Fibroblast of skin of left quadriceps (primary cell): ENCODE measurements at places on chromosomes 11 and 22.

- DNase-seq, result no peak
These were observed 1071.2 kb downstream of the BRD1 start for GRCh38 chr22:48756146-48757111.

- DNase-seq, result peak; percentile 90
These were observed 66.9 kb downstream of the TBC1D22A start for GRCh38 chr22:46829117-46829891.

DNA sequence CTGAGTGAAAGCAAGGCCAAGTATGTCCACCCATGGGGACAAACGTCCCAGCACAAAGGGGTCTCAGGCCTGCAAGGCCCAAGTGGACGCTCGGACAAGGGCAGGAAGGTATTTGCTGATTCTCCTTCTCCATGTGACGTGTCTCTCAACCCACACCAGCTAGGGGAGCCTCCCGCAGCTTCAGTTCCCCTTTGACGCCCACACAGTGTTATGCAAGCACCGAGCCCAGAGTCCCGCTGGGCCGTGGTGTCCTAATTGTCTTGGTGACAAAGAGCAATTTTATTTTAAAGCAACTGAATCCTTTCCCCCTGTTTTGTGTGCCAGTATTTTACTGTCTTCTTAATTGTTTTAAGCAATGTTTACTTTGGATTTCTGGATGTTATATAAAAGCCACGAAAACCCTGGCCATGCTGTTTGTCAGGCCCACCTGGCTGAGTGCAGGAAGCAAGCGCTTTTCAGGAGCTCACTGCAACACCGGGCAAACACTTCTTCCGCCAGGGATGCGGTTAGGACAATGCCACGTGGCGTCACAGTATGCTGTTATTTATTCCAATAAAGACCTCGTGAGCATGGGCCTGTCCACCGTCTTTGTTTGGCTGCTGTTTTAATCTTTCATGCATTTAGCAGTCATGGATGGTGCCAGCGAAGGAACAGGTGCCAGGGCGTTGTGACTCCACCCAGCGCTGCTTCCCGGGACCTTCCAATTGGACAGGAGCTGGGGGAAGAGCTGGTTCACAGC lies 8.2 kb upstream of the PARVG start:
- no peak for DNase-seq

GRCh38 chr11:101428918-101429317 lies 154.9 kb downstream of the TRPC6 start:
- DNase-seq, result no peak

- DNase-seq, result no peak
These were observed 3.0 kb downstream of the THY1 start for GRCh38 chr11:119419834-119420492.

GRCh38 chr22:43530349-43531201 lies 118.8 kb downstream of the MPPED1 start:
- DNase-seq, result no peak

DNA sequence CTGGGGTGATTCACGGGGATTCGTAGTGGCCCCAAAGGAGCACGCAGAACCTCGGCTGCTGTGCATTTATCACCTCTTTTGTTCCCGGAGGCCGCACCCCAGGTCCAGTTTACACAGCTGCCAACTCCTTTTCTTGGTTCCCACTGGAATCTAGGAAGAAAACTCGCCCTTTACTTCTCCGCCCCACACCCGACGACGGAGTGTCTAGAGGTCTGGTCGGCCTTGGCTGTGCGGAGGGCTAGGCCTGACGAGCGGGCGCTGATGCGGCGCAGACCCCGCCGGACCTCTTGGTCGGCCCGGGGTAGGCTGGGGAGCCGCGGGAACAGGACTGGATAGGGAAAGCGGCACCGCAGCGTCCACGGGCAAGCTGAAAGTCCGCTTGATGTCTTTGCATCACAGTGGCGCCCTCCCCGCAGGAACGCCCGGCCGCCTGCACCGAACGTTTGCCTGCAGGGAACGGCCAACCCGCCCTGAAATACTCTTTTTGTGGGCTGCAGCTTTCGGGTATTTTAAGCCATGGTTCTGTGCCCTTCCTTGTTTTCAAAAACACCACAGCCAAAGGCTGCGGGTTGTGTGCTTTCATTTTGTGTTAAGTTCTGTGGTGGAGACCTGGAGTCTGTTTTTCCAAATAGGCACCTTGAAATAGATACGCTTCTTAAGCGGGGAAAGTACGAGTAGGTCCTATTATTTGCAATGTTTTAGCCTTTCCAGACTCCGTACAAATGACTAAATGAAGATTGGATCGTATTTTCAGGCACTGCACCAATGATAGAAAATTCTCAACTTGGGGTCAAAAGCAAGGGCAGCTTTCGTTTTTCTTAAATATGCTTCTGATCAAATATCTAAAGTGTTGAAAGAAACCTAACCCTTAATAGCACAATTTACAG lies 829 bp upstream of the ZBED5 start:
- DNase-seq, result peak; percentile 18

DNA sequence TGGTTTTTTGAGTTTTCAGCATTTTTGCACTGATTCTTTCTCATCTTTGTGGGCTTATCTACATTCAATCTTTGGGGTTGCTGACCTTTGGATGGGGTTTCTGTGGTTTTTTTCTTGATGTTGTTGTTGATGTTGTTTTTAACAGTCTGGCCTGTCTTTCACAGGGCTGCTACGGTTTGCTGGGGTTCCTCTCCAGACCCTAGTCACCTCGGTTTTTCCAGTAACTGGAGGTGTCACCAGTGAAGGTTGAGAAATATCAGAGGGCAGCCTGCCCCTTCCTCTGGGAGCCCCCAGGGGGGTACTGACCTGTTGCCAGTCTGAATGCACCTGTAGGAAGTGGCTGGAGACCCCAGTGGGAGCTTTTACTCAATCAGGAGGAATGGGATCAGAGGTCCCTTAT lies 365.4 kb downstream of the JRKL start:
- no peak for DNase-seq

DNA sequence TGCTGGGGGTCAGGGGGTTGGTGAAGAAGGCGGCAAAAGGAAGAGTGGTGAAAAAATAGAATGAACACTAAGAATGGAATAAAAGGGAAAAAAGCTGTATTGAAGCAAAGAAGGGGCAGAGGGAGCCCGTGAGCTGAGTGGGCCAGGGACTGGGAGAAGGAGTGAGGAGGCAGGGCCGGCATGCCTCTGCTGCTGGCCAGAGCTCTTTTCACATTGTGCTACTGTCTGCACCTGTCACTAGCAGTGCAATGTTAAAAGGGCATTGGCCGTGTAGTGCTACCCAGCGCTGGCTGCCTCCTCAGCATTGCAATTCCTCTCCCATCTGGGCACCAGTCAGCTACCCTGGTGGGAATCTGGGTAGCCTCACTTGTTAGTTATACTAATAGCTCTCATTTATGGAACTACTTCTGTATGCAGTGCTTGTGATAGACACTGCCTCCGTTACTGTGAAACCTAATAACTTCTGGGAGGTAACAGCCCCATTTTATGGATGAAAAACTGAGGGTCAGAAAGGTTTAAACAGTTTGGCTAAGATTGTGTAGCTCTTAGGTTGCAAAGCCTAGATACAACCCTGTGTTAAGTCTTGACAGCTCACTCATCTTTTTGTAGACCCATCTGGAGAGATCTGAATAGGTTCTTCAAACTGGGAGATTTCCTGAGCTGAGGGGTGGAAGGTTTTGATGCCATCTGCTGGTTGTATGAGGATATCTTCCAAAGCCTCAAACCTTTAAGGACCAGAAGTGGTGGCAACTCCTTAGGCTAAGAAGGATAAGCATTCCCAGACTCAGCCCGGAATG lies 8.5 kb downstream of the YPEL4 start:
- DNase-seq, result no peak

DNA sequence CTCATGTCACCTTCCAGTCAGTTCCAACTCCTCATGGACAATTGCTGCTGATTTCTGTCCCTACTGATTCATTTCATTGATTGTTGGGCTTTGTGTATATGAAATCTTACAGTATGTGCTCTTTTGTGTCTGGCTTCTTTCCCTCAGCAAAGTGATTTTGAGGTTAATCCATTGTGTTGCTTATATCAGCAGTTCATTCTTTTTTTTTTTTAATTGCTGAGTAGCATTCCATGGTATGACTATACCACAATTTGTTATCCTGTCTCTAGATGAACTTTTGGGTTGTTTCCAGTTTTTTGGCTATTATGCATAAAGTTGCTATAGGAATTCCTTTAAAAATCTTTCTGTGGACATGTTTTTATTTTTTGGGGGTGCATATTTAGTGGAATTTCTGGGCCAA lies 59.9 kb downstream of the NXPE1 start:
- DNase-seq, result peak; percentile 18

- DNase-seq, result no peak
These were observed 6.6 kb upstream of the RPS6KA4 start for GRCh38 chr11:64352099-64352994.

DNA sequence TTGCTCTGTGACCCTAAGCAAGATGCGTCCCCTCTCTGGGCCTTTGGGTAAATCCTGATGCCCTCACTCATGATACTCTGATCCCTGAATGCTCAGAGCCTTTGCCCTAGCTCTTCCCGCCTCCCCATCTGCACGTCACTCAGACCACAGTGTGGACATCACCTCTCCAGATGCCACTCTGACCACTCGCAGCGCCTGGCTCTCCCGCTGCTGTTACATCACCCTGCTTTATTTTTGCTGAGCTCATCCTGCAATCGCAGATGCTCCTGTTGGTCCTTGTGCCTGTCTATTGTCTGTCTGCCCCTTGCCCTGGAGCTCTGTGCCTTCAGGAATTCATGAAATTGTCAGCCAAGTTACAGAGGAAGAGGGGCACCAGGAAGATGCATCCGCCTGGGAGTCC lies 5.5 kb downstream of the OSM start:
- DNase-seq, result no peak

DNA sequence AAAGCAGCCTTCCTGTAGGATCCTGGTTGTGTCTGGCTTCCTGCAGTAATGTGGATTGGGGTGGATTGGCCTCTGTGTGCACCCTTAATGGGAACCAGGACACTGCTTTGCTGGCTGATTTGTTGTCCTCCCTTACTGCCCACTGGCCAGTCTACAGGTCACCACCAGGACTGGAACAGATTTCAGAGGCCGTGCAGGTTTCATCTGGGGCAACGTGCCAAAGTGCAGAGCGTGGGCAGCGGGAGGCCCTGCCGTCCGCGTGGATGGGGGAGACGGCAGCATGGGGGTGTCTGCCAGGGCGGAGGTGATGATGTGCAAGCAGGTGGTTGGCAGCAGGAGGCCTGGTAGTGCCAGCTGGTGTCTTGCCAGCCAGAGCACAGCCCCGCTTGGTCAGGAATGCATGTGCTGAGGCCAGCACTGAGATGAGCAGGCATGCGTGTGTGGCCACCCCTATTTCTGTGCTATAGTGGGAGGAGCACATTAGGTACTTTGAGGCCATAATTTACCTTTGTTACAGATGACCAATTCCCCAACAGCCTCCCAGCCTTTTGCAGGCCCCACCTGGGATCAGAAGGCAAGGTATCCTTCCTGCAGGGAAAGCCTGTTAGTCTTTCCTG lies 24.3 kb downstream of the BCR start:
- no peak for DNase-seq

DNA sequence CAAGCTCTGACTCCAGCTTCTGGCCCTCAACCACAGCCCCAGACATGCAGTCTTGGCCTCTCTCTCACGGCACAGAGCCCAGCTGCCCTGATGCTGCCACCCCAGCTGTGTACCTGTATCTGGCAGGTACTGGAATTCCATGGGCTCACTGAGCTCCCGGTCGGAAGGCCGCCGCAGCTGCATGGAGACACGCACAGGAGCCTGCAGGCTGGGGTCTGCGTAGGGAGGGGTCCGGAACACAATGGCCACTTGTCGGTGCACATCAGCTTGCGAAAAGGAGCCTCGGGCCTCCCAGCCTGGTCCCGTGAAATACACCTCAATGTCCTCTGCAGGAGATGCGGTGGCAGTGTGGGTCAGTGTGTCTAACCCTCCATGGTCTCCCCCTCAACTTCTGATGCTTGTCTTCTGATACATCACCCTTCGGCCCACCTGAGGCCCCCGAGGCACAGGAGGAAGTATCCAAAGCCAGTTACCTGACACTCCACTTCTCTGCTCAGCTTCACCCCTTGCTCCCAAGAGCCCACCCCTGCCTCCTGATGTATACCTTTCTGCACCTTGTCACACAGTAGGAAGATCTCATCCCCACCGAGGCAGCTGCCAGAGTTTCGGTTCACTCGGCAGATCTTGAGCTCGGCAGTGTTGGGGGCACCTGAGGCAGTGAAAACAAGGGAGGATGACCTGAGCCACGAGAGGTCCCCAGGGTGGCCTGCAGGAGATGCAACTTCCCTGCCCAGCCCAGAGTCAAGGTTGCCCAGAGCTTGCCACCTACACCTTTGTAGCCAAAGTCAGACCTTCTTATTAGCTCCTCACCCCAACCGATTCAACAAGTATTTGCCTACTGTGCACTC lies 4.3 kb downstream of the RELA start:
- DNase-seq, result no peak

DNA sequence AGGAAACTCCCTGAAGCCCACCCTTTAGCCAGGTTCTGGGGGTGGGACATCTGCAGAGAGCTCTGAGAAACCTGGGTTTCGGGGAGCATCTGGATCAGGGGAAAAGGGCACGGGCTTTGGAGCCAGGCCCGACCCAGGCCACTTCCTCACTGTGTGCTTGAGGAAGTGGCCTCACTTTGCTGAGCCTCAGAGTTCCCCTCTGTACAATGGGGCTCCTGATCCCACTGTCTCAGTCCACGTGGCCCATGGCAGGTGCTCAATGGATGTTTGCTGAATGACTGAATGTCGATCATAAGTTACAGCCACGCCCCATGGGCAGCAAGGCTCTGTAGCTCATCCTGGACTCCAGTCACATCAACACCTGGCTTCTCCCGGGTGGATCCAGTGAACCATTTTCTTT lies 1.3 kb downstream of the CRYBB3 start:
- DNase-seq, result no peak

DNA sequence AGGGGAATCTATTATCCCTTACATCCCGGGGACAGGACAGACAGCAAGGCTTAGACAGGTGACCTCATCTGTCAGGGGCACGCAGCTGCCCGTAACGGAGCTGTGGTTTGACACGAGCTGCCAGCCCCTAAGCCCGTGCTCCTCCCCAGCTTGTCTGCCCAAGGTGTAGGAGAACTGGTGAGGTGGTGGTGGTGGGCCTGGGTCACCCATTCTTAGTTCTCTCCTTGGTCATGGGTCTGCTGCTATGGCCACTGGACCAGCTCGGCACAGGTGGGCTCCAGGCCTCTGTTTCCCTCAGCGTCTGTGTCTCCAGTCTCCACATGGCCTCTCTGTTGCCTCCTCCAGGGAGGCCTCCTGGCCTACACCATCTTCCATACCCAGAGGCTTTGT lies 5.4 kb downstream of the PARVG start:
- DNase-seq, result no peak

DNA sequence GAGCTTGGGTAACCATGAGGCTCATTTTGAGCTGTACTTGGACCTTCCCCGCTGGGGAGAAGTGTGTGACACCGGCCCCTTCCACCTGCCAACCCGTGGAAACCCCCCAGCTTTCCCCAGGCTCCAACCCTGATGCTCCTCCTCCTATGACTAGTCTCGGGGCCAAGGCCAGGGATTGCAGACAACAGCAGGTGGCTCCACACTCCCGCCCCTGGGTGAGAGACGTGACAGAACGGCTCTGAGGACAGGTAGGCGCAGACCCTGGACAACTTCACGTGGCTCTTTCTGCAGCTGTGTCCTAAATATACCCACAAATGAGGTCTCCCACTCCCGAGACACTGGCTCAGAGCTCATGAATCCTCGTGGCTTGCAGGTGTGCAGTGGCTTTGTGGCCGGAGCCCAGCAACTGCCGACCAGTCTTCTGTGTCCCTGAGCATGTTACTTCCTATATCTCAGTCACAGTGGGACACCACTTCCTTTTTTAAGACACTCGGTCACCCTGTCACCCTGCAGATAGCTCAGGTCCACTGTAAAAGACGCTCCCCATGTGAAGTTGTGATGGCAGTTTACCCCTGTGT lies 55.2 kb downstream of the NECTIN1 start:
- no peak for DNase-seq
